Fibroblast of pulmonary artery (primary cell): ENCODE measurements at places on chromosomes 16 and 17.
A peak's percentile ranks its signal among the peaks of the same experiment; 100 is the strongest.

DNA sequence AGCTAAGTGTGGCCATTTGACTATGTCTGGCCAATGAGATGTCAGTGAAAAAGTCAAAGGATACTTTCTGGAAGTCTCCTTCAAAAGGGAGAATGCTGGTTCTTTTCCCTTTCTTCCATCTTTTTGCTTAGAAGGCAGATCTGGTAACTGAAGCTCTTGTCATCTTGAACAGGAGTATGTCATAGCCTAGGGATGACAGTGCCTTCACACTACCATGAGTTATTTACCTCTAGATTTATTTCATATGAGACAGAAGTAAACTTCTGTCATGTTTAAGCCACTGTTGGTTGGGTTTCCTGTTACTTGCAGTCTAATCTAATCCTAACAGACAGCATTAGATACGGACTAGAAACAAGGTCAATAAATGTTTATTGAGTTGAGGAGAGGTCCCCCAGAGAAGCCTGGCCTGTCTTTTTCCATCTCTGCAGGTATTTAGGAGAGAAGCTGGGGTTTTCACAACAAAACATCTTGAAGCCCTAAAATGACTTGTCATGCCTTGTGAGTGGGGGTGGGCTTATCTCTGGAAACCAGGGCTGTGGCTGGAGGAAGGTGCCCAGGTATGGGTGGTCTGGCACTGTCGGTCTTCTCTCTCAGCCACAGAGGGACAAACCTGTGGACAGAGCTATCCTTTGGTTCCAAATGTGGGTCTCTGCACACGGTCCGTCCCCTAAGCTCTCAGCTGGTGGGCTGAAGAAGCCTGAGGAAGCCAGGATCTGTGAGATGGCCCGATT, 28.5 kb downstream of the TMEM98 start:
- DNase-seq, result no peak

DNA sequence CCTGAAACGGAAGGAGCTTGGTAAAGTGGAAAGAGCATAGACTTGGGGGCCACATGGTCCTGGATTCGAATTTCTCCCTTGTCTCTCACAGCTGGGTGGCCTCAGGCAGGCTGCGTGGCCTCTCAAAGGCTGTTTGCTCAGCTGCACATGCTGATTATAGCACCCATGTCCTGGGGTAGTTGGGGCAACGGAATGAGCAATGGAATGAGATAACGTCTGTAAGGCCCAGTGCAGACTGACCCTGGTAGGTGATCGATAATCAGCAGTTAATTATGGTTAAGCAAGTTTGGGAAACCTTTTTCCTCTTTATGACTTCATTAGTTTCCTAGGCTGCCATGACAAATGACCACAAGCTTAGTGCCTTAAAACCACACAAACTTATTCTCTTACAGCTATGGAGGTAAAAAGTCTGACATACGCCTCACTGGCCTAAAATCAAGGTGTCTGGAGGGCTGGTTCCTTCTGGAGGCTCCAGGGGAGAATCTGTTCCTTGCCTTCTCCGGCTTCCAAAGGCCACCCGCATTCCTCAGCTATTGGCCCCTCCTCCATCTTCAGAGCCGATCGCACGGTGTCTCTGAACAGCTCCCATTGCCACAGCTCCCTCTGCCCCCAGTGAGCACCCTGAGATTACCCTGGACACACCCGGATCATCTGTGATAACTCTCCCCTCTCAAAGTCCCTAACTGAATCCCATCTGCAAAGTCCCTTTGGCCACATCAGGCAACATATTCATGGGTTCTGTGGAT, 294.9 kb upstream of the FOXF1 start:
- no peak for DNase-seq

GRCh38 chr17:55224746-55225145, 40.0 kb upstream of the HLF start:
- no peak for DNase-seq

- DNase-seq, result peak; percentile 62
These were observed at the start of gene CYB561 for GRCh38 chr17:63445954-63446752. TSS of gene CYB561 (minus strand) at chr17:63446306. CDS start at chr17:63437547, 8,759 bp downstream.

- no peak for DNase-seq
These were observed 11.4 kb downstream of the MMP15 start for GRCh38 chr16:58036943-58037342.
